Suppressor macrophage treated with lipopolysaccharide for 1 hour (primary cell): ENCODE measurements at places on chromosomes 7 and 10.

- DNase-seq: no peak
These were observed 645.2 kb downstream of the PHTF2 start for GRCh38 chr7:78443811-78444210.

DNA sequence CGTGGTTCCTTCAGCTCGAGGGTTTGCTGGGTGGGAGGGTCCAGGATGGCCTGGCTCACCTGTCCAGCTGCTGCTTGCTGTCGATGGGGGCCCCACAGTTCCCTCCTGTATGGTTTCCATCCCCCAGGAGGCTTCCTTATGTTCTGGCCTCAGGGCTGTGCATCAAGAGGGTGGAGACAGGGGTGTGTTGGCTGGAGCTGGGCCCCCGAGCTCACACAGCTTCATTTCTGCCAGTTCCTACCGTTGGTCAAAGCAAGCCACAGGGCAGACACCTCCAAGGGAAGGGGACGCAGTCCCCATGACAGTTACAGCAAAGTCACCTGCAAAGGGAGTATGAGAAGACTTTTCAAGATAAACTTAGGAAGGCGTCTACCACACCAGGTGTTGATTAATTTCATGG lies 156.9 kb downstream of the EBF3 start:
- no peak for DNase-seq

DNA sequence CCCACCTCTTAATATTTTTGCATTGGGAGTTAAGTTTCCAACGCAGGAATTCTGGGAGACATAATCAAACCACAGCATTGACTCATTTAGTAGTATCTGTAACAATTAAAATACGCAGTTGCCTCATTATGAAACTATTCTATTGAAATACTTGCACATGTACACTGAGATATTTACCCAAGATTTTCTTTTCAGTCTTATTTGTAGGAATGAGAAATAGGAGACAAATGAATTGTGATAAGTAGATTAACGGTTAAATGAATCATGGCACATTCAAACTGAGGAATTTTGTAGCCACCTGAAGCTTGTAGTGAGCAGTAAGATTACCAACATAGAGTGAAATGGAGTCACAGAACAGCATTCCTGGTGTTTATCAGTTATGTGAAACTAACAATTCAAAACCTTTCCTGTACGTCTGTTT lies 18.1 kb downstream of the RP9 start:
- no peak for DNase-seq

GRCh38 chr10:45509491-45509890 lies 135.5 kb downstream of the ALOX5 start:
- no peak for DNase-seq

- DNase-seq: no peak
These were observed 425.8 kb upstream of the AUTS2 start for GRCh38 chr7:69172357-69173077.

GRCh38 chr7:94779861-94780260 lies 123.9 kb upstream of the SGCE start:
- no peak for DNase-seq

- no peak for DNase-seq
These were observed 111.2 kb downstream of the RALA start for GRCh38 chr7:39734633-39735004.
